ENCODE measurements at places on chromosomes 16 and 17.

DNA sequence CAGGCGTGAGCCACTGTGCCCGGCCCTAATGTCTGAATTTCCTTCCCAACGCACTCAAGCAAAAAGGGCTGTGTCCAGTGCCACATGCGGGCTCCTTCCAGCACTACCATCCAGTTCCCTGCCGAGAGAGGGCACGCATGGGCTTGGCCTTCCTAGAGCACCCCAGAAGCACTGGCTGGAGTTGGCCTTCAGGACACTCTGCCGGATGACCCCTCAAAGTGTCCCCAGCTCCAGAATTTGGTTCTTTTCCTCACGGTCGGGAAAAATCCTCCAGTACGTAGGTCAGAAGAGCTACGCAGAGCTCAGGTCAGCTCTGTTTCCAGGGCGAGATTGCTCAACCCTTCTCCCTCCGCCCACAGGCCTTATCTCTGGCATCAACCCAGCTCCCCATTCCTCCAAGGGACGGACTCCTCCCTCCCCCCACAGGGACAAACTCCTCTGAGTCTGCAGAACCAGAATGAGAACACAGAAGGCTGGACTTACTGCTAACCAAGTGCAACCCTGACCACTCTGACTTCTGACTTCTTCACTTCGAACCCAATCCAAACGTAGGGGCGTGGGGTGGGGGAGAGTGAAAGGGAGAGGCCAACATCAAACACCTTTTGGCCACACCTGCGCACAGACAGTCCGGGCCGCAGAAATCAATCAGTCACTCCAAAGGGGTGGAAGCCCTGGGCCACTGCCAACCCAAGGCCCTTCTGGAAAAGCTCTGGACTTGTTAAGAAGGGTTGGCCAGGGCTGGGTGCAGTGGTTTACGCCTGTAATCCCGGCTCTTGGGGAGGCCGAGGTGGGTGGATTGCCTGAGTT, 3.6 kb downstream of the CDC42EP4 start:
- DNase-seq: no peak

GRCh38 chr17:13678361-13678760, 76.6 kb upstream of the HS3ST3A1 start:
- no peak for DNase-seq

GRCh38 chr17:64377769-64378282, 12.8 kb downstream of the PECAM1 start:
- no peak for DNase-seq

- DNase-seq: no peak
Observed at GRCh38 chr17:11122908-11123307, 118.1 kb upstream of the SHISA6 start.

DNA sequence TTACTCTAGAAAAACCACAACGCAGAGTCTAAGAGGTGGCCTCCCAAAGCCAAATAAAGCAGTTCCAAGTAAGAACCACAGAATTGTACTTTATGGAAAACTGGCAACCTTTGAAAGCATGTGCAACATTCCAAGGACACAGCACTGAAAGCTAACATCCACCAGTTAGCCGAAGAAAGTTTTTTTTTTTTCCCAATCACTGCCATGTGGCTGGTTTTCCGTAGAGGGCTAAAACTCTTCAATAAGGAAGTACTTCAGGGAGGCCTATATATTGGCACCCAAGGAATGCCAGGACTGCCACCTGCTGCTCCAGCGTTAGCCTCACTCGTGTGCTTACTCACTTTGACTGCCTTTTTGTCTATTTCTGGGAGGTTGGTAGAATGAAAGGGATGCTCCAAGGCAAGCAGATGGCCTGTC, 25.2 kb downstream of the CEP95 start:
- DNase-seq: no peak

DNA sequence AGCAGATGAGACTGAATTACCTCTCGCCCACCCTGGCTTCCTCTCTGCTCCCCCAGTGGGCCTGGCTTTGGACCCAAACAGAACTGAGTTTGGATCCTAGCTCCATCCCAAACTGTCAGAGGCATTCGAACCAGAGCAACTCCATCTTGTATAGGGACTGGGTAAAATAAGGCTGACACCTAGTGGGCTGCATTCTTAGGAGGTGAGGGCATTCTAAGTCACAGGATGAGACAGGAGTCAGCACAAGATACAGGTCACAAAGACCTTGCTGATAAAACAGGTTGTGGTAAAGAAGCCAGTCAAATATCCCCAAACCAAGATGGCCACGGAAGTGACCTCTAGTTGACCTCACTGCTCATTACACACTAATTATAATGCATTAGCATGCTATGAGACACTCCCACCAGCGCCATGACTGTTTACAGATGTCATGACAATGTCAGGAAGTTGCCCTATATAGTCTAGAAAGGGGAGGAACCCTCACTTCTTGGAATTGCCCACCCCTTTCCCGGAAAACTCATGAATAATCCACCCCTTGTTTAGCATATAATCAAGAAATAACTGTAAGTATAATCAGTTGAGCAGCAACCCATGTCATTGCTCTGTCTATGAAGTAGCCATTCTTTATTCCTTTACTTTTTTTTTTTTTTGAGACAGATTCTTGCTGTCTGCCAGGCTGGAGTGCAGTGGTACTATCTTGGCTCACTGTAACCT, 44.4 kb downstream of the LYRM1 start:
- DNase-seq: peak; percentile 74

Measured in stimulated activated CD8-positive, alpha-beta memory T cell treated with anti-CD3 and anti-CD28 coated beads, Interleukin-4, amount 100 ng/mL, for 48 hours (primary cell).